ENCODE measurements at places on chromosomes 7 and 10.

- no peak for DNase-seq
These were observed 177.9 kb downstream of the SKAP2 start for GRCh38 chr7:26686448-26686981.

- DNase-seq, result no peak
These were observed 100.8 kb downstream of the CTTNBP2 start for GRCh38 chr7:117772421-117772820.

DNA sequence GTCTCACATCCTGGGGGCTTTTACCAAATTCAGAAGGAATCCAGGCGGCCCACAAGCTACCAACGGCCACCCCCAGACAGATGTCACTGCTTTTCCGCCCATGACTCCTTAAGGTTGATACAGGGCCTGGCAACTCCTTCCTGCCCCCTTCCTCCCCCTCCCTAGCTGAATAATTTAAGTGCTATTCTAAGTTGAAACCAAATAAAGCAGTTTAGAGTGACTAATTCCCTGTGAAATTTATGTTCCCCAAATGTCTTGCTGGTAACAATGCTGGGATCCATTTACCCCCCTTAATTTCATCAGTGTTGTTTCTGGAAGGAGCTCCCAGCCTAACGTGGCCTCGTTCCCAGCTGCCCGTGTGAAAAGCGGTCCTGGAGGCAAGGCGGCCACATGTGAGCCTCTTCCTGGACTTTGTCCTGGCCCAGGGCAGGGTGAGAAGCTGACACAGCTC is 109.6 kb downstream of the TMEM130 start:
- DNase-seq, result no peak

DNA sequence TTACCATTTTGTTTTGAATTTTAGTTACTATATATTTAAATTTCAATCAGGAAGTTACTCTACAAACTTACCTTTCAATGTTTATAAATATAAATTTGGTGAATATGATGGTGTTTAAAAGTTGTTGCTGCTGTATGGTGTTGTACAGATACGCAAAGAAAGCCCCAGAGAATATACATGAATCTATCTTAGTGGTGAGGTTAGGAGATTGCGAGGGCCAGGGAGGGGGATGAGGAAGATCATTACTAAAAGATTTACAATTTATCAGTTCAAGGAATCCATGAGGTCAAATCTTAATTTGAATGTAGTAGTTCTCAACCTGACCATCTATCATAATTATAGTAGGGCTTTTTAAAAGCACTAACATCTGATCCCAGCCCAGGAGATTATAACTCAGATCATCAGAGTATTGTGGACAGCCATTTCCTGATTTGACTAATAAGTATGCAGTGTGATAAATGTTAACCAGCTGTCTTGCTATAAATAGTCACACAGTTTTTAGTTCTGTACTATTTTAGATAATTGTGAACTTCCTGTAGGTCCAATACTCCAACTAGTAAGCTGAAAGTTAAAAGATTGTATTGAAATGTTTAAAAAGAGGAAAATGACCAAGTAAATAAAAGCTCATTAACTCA is 23.6 kb downstream of the FAM3C start:
- no peak for DNase-seq

GRCh38 chr7:124552217-124552616 is 213.4 kb downstream of the GPR37 start:
- DNase-seq, result no peak

DNA sequence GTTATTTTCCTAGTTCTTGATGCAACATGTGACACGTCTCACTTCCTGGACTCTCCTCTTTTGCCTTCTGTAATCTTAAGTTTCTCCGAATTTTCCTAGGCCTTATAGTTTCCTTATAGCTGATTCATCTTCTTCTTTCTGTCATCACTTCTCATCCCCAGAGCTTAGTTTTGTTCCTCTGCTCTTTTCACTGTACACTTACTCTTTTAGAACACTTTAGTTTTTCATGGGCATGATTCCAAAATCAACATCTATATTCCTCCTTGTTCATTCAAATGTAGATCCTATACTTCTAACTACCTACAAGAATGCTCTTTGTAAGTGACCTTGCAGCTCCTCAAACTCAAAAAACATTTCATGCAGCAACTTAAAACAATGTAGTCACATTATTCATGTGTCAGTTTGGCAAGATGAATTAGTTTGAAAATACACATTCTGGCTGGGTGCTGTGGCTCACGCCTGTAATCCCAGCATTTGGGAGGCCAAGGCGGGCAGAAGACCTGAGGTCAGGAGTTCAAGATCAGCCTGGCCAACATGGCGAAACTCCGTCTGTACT is 13.1 kb upstream of the SLC26A3 start:
- no peak for DNase-seq

DNA sequence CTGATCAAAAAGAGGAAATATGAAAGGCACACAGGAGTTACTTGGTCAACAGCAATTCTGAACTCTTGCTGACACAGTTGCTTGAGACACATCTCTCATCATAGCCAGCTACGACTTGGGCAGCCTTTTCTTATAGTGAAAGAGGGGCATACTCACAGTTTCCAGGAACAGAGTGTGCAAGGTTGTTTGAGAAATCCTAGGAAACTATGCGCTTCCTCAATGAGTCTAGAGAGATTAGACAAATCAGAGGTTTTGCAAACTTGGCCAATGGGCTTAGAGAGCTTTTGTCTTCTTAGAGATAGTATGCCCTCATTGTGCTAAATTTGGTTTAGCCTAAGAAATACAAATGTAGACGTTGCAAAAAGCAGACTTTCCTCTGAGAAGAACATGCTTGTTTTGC is 370.4 kb downstream of the HGF start:
- DNase-seq, result no peak
